Activated CD4-positive, alpha-beta T cell treated with anti-CD3 and anti-CD28 coated beads, Interleukin-2, amount 10 ng/mL, durations not matched to agents 7 days and 5 days (primary cell): ENCODE measurements at places on chromosomes 11 and 22.

GRCh38 chr11:47552056-47552565 lies 821 bp downstream of the CELF1 start:
- DNase-seq = peak; percentile 27
- H3K27ac ChIP-seq = peak overlapping the region; percentile 93
- H3K4me1 ChIP-seq = peaks cover 46% of the 10 kb centered on the region

- no peak for DNase-seq
- no peak overlapping the region for H3K27ac ChIP-seq
- no peak overlapping the region for H3K4me3 ChIP-seq
These were observed 27.9 kb downstream of the MB start for GRCh38 chr22:35589071-35589755.

GRCh38 chr11:5663511-5663910 lies 21.4 kb downstream of the TRIM5 start:
- peaks cover 3% of the 10 kb centered on the region for H3K4me1 ChIP-seq
- no peak overlapping the region for H3K4me3 ChIP-seq
- H3K36me3 ChIP-seq = peaks cover 32% of the 10 kb centered on the region
- no peak for DNase-seq

DNA sequence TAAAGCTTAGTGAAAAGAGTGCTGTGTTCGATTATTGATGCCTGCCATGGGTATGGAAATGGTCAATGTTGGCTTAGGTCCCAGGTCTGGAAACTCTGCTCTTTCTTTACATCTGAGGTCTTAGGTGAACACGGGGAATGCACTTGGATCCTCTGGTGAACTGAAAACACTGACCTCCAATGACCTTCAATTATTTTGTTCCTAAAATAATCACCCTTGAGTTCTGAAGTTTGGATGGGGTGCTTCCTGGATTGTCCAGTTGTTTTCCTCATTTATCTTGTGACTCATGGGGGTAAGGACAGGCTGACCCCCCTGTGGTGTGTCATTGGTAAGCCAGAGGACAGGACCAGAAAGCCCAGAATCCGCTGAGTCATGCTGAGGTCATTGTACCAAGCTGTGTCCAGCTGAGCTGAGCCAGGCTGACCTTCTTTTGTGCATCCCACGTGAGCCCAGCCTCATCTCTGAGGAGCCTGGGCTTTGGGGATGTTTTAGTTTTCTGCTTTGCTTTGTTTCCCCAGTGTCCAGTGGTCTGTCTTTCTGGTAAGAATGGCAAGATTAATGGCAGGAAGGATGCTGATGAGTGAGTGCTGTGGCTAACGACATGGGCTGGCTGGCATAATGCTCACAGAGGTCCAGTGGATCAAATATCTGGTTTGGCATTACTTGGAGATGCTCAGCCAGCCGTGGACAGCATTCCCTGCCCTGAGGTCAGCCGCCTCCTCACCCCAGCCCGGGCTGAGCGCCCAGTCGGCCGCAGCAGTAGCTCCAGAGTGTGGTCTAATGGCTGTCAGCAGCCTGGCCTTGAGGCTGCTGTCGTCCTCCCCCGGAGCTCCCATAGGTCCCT lies 35.6 kb downstream of the AMPD3 start:
- H3K36me3 ChIP-seq = peaks cover 41% of the 10 kb centered on the region
- peaks cover 11% of the 10 kb centered on the region for H3K4me1 ChIP-seq
- no peak for DNase-seq
- H3K27ac ChIP-seq = no peak overlapping the region
- no peaks in the 10 kb centered on the region for H3K27me3 ChIP-seq

GRCh38 chr11:34613552-34614056 lies 7.3 kb upstream of the EHF start:
- H3K27ac ChIP-seq = no peak overlapping the region
- no peak overlapping the region for H3K4me3 ChIP-seq
- H3K27me3 ChIP-seq = peaks cover 15% of the 10 kb centered on the region
- DNase-seq = no peak
- H3K4me1 ChIP-seq = peaks cover 9% of the 10 kb centered on the region
